Activated CD4-positive, alpha-beta T cell treated with anti-CD3 and anti-CD28 coated beads for 36 hours (primary cell): ENCODE measurements at places on chromosomes 7 and 10. TPM values are rescaled to one million over a fixed set of nuclear protein-coding genes. Genes with fewer than 3 reads are reported as not detected.

DNA sequence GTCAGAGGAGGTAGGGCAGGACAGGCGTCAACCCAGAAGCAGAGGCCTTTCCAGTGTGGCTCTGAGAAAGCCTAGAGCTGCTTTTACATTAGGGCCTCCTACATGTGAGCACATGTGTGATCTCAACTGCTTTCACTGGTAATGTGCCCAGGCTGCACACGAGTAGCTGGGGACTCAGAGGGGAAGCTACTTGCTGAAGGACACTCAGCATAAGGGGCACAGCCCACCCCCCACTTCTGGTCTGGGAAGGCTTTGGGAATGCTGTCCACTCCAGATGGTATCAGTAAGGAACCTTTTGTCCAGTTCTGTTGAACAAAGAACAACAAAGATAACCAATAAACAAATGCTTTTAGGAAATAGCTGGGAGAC lies 18.9 kb downstream of the PRF1 start:
- peak; percentile 2 for DNase-seq

DNA sequence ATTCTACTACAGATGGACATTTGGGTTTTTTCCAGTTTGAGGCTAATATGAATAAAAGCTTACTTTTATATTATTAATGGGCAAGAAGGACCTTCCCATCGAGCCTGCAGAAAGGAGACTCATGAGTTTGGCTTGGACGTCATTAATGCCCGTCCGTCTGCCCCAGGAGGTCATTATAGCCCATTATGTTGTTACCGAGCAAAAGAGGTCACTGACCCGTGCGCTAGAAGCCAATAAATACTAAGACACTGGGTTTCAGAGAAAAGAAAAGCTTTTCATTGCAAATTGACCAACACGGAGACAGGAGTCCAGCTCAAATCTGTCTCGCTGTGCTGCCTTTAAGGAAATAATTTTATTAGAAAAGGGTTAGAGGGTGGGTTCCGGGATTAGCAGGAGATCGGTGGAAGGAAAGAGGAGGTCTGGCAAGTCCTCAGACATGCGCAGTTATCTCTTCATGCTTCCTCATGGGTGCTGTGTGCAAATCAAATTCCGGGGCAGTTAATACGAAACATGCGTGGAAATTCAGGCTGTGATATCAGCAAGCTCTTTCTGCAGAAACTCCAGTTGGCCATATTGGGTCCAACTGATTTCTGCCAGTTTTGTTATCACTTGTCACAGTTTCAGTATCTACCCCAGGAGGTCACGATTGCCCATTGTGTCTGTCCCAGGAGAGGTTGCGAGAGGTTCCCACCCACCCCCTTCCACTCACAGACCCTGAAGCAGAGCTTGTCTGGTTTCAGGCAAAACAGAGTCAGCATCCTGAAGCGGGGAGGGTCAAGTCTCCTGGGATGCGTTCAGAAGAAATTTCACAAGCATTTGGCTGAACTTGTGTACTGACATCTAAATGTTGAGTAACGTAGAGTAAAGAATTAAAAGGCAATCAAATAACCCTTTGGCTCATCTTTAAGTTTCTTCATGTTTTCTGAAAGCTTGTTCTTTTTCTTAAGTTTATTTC lies 1.1 kb upstream of the GALNTL5 start:
- no peak for DNase-seq

DNA sequence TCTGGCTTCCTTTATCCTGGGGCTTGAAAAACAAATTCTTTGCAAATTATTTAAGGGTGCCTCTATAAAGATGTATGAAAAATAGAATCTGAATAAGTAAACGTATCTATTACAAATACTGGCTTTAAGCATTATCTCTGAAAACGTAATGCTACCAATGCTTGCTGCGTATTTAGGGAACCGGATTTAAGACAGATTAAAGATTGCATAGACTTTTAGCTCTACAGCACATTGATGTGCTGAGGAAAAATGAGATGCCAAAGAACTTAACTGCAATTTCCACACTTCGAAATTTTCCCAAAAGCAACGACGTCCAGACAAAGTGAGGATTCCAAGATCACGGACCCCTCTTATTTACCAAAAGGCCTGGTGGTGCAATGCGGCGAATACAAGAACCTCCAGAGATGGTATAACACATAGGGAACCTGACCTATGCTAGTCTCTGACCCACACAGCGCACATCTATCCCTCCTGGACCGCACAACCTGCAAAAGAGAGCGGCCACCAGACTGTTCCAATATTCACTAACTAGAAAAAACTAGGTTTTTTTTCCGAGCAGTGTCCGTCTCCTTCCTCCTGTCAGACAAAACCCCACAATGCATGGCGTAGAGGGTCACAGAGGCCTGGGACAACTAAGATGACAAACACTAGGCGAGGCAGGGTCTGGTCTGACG lies 34.3 kb upstream of the PHF14 start:
- DNase-seq, result no peak

- DNase-seq, result no peak
Measured at GRCh38 chr10:81065474-81065873, 527.8 kb downstream of the SH2D4B start.

DNA sequence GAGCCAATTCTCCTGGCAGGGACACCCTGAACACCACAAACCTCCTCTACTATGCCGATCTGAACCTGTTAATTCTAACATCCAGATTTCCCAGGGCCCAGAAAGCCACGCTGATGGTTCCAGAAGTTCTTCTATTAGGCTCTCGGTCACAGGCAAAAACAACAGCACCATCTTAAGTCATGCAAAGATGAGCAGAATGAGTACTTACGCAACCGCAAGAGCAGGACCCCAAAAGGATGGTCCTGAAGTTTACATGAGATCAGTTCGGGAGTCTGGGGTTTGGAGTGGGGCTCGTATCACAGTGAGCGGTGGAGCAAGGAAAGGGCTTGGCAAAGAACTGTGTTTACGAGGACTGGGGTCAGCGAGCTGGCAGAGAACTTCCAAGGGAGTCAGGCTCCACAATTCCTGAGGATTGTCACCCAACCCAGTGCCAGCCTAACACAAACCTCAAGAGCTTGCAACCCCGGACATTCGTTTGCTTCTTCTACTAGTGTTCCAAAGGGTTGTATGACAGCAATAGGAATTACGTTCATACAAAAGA lies 532.6 kb downstream of the TNS3 start:
- DNase-seq, result no peak

DNA sequence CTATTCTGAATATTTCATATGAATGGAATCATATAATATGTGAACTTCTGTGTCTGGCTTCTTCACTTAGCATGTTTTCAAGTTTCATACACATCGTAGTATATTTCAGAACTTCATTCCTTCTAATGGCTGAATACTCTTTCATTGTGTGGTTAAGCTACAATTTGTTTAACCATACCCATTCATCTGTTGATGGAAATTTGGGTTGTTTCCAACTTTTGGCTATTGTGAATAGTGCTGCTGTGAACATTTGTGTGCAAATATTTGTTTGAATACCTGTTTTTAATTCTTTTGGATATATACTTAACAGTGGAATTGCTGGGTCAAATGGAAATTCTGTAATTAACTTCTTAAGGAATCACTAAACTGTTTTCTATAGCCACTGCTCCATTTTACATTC lies 86.0 kb upstream of the MDFIC start:
- no peak for DNase-seq

- DNase-seq, result no peak
Measured at GRCh38 chr7:116403265-116403664, 96.3 kb upstream of the CAV2 start.

Gene FBXO24
- total RNA-seq, result 2.1 TPM

Gene ADAM22
- total RNA-seq, result 1.1 TPM

- no peak for DNase-seq
Measured at GRCh38 chr10:130751106-130751840, 560.2 kb downstream of the TCERG1L start.
